T-helper 2 cell (primary cell): ENCODE measurements at places on chromosomes 13 and 19.

DNA sequence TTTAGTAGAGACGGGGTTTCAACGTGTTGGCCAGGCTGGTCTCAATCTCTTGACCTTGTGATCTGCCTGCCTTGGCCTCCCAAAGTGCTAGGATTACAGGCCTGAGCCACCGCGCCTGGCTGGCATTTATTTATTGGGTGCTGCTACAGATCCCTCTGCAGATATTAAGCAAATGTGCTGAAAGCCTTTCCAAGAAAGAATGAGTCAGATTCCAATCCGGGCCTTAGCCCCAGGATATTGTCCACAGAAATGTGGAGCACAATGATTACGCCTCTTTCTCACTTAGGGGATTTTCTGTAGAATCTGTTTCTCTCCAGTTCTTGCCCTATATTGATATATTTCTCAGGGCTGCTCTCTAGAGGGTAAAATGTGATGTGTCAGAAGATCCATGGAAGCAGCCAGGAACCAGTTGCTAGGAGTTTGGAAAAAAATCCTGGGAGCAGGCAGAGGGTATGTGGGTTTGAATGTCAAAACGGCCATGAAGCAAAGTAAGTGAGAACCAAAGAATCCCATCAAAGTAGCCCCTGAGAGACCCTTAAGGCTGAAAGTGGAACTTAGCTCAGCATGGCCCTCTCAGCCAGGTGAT is 24.8 kb upstream of the IGFL4 start:
- DNase-seq: no peak

DNA sequence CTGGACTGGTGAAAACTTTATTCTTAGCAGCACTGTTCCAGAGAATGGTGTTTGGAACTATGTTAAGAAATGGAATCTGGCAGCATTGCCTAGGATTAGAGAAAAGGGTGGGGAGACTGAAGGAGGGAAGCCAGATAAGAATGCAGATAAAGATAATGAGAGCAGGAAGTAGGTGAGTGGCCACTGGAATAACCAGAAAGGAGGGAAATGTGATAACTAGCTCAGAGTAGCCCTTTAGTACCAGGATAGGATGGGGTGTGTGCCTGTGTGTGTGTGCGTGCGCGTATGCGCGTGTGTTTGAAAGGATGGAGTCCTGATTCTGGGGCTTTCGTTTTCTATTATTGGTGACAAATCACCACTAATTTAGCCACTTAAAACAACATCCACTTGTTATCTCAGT is 33.4 kb upstream of the FRY start:
- no peak for DNase-seq

DNA sequence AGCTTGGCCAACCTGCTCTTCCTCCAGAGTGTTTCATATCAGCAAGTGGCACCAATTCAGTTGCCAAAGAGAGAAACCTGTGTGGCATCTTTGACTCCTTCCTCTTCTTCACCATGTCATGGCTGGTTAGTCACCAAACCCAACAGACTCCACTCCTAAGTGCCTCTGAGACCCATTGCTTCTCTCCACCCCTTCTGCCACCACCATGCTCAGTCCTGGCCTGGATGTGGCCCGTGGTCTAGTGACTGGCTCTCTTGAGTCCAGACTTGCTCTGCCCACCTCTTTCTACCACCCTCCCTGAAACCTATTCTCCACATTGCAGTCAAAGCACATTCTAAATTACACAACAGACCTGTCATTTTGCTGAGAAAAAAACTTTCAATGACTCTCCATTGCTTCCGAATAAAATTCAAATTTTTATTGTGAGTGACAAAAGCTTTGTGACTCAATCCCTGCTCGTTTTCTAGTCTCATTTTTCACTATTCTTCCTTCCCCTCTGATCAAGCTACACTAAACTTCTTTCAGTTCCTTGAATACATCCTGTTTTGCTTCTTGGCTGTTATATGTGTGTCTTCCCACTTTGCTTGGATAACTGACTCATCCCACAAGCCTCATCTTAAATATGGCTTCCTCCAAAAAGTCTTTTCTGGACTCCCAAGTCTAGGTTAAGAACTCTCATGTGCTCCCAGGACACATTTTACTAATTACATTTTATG is 12.0 kb upstream of the TNFSF11 start:
- DNase-seq: no peak

- no peak for DNase-seq
These were observed 418.6 kb downstream of the OXGR1 start for GRCh38 chr13:96575423-96576320.

- peak; percentile 38 for DNase-seq
These were observed 21.4 kb downstream of the SIGLECL1 start for GRCh38 chr19:51272183-51272810.

- no peak for DNase-seq
These were observed 281.3 kb downstream of the MTUS2 start for GRCh38 chr13:29101409-29101808.

GRCh38 chr19:13138171-13138915 is 11.8 kb downstream of the STX10 start:
- no peak for DNase-seq

DNA sequence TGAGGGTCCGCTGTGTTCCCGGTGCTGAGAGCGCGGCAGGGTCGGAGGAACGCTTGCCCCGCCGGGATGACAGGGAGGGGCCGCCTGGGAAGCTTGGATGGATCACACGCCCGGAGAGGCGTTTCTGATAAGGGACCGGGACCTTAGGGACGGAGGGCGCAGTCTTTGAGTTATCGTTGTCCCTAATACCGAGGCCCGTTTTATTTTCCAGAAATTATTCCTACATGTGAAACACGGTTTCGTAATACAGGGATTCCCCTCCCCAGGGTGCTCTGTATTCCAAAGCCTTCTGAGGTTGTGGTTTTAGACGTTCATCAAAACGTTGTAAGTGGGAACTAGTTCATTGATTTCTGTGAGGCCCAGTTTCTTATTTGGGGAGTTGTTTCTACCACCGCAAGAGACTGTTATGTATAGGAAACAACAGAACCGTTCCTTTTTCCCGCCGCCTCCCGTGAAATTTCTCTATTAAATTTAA is 752 bp downstream of the PDCD5 start:
- DNase-seq: no peak

- no peak for DNase-seq
These were observed at the start of gene KLK10 for GRCh38 chr19:51019544-51019925. Gene KLK10 (minus strand): TSS chr19:51019709. CDS start chr19:51019130, 579 bp downstream.

DNA sequence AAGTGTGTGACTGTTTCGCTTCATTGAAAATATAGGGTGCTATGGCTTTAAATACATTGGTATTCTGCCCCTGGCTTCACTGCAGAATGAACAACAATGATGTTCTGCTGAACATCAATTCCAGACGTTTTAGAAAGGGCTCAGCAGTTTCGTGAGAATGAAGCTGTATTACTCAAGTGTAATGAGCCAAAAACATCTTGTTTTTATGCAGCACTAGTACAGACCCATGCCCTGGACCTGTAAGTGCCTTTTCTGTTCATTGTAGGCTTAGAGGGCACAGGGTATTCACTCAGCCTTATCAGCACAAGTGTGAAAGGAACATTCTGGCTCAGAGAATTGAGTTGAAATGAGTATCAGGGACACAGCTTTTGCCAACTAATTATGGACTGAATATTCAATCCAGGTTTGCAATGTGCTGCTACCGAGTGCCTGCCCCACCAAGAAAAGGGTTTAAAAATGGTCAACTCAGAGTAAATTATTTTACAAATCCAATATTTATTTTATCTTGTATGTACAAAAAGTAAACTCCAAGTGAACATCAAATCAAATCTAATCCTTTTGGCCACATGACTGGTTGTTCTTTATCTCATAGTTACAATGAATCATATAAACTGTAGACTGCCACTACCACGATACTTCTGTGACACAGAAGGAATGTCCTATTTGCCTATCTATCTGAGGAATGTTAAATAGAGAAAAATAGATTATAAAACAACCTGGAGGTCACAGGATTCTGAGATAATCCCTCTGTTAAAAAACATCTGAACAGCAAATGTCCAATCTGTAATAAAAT is 362.8 kb downstream of the NALCN start:
- no peak for DNase-seq
